Sigmoid colon (tissue), 7 donors: ENCODE measurements at places on chromosomes 5 and 9. TPM values are rescaled to one million over a fixed set of nuclear protein-coding genes. Genes with fewer than 3 reads are reported as not detected.

DNA sequence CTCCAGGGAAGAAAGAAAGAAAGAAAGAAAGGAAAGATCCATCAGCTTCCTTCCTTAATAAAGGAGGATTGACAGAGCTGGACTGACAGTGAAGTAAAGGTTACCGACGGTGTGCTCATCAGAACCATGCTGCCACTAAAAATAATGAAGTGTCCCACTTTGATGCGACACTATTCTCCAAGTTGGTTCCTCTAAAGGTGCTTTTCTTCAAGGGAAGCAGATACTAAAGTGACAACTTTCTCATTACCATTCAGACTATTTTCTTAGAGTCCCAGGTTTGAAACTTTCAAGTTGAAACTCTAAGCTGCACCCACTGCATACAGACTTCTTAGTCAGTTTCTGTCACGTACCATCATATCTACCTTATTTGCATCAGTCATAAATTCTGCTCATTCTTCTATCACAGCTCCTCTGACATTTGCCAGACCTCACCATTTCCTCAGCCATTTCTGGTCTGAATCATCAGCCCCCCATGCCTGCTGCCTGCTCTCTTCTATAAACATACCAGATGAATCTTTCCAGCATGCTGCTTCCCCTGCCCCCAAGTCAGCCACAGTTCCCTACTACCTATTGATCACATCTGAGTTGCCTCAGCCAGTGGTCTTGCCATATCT, 177.6 kb downstream of the DEPDC1B start:
- peaks cover 70% of the 10 kb centered on the region for H3K4me1 ChIP-seq
- DNase-seq, result no peak
- peak overlapping the region; percentile 85 for H3K27ac ChIP-seq
- no peak overlapping the region for H3K4me3 ChIP-seq
- no peaks in the 10 kb centered on the region for H3K27me3 ChIP-seq
- H3K36me3 ChIP-seq, result no peaks in the 10 kb centered on the region

DNA sequence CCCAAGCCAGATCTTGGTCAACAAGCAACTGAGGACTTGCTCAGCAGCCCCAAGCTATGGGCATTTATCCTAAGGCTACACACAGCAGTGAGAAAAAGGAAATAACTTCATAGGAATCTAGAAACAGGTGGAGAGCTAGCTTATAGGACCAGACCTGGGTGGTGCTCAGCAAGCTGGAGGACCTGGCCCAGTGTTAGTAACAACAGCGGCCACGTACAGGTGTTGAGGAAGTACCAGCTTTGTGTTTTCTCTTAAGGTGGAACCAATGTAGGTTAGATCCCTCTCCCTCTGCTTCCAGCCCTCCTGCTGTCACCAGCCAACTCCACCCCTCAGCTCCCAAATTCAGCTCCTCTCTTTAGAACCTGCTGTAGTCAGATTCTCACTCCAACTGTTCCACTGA, 43.4 kb downstream of the IRF1 start:
- DNase-seq, result no peak
- H3K36me3 ChIP-seq, result no peaks in the 10 kb centered on the region
- no peak overlapping the region for H3K4me3 ChIP-seq
- H3K27ac ChIP-seq, result peak overlapping the region; percentile 68
- H3K4me1 ChIP-seq, result peaks cover 45% of the 10 kb centered on the region

DNA sequence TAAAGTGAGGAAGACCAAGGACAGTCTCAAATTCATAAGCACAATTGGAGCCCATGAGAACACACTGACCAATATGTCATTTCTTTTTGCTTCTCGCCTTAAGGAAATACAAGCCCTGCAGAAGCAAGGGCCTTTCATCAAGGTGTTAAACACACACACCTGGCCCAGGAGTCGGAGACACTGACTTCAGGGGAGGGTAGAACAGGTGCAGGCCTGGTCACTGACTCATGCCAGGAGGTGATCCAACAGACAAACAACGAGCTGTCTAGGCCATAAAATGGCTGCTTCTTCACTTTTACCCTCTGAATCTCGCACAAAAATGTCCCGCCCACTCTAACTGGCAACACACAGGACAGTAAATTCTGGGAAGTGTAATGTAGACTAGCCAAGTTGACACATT, 62.7 kb downstream of the RGMB start:
- no peaks in the 10 kb centered on the region for H3K27me3 ChIP-seq
- H3K36me3 ChIP-seq, result no peaks in the 10 kb centered on the region
- no peak for DNase-seq
- no peaks in the 10 kb centered on the region for H3K4me1 ChIP-seq

DNA sequence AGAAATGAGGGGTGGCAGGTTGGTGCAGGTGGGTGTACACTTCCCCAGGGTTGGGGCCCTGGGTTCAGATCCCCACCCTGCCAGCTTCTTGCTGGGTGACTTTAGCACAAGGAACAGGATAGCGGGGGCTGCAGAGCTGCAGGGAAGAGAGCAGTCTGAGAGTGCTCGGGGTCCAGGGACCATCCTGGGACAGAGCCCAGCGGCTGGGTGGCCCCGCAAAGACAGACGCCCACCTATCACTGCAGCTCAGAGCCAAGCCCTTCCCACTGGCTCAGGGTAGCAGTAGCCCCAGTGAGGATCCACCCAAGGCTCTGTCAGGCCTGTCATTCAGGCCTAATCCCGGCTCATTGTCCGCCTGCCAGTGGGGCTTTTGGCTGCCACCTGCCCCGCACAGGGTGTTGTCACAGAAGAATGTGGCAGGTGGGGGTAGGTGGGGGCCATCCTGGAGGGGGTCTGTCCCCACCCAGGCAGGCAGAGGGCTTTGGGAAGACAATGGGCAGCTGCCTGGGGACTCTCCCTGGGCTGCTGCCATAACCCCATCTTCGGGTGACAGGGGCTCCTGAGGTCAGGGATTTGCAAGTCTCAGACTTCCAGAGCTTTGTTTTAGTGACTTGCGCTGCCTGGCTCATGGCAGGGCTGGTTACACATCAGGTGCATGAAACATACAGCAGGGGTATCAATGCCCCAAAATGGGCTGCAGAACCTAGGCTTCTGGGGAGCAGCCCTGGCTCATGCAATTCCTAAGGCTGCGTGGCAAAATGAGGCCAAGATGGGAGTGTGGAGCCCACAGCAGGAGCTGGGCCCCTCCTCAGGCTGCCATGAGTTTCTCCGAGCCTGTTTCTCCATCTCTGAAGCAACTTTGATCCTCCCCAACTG, 52.1 kb downstream of the BARX1 start:
- H3K27ac ChIP-seq, result no peak overlapping the region
- peak; percentile 52 for DNase-seq
- no peaks in the 10 kb centered on the region for H3K36me3 ChIP-seq
- H3K4me1 ChIP-seq, result no peaks in the 10 kb centered on the region
- peaks cover 10% of the 10 kb centered on the region for H3K27me3 ChIP-seq
- no peak overlapping the region for H3K4me3 ChIP-seq

GRCh38 chr9:15096972-15097371, 186.7 kb upstream of the FREM1 start:
- H3K4me1 ChIP-seq, result no peaks in the 10 kb centered on the region
- no peaks in the 10 kb centered on the region for H3K36me3 ChIP-seq
- no peaks in the 10 kb centered on the region for H3K27me3 ChIP-seq

DNA sequence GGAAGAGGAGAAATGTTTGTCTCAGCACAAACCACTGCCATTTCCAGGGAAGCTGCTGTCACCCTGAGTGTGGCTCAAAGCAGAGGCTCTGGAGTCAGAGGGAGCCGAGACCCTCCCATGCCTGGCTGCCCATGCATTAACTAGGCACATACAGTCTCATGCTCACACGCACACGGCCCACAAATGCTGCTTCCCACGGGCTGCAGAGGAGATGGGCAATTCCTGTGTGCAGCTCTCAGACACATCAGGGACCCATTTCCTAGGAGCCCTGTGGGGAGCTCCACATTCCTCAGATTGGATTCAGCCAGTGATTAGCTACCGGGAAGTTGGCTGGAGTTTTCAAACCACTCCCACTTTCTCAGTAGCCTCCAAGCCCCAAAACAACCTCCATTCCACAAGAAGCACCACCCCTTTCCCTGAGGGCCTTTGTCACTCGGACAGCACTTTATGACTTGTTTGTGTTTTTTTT, 9.1 kb upstream of the PTGES start:
- H3K27ac ChIP-seq, result peak overlapping the region; percentile 72
- H3K4me1 ChIP-seq, result peaks cover 4% of the 10 kb centered on the region
- no peaks in the 10 kb centered on the region for H3K36me3 ChIP-seq
- DNase-seq, result no peak

DNA sequence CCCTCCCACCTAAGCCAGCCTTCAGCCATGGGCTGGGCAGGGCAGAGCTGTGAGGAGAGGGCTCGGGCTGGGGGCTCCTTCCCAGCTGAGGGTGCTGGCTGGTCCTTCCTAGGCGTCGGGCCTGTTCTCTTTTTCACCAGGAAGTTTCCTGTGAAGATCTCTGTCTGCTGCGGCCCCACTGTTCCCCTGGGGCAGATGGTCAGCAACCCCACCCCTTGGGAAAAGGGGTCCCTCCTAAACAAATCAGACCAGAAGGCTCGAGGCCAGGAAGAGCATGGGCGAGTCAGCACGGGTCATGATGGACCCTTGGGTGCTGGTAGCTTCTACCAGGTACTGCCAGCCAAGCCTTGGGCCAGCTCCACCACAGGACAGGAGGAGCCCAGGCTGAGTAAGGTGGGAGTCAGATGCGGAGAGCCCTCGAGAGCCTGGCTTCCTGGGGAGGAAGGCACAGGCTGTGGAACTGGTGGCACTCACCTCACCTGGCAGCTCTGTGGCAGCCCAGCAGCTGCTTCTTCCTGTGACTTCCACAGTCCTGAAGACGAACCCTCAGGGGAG, 3.5 kb downstream of the CACNA1B start:
- H3K4me1 ChIP-seq, result peaks cover 11% of the 10 kb centered on the region
- no peak for DNase-seq
- H3K27me3 ChIP-seq, result peaks cover 42% of the 10 kb centered on the region
- no peaks in the 10 kb centered on the region for H3K36me3 ChIP-seq
- no peak overlapping the region for H3K27ac ChIP-seq

DNA sequence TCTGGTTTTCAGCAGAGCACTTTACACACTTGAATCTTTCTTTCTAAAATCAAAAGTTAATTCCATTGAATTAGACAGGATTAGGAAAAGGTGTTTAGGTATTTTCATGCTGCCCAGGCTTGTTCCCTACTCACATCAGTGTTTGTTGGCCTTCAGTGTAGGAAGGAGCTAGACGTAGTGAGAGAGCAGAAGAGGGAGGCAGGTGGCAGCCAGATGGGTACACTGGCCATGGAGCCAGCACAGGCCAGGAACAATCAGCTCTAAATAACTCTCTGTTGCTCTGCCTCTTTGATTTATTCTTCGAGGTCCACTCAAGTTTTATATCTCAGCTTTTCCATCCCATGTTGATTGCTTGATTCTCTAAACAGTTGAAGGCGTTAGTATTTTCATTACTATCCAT, 529.6 kb downstream of the PSAT1 start:
- no peak overlapping the region for H3K4me3 ChIP-seq
- H3K36me3 ChIP-seq, result no peaks in the 10 kb centered on the region
- DNase-seq, result no peak
- H3K27me3 ChIP-seq, result no peaks in the 10 kb centered on the region
- H3K4me1 ChIP-seq, result no peaks in the 10 kb centered on the region

- H3K27me3 ChIP-seq, result no peaks in the 10 kb centered on the region
- H3K4me3 ChIP-seq, result no peak overlapping the region
- H3K36me3 ChIP-seq, result peaks cover 6% of the 10 kb centered on the region
- DNase-seq, result no peak
- no peaks in the 10 kb centered on the region for H3K4me1 ChIP-seq
These were observed 17.4 kb upstream of the LRRC19 start for GRCh38 chr9:27022920-27023319.

GRCh38 chr5:148471379-148471778, 87.6 kb downstream of the FBXO38 start:
- DNase-seq, result no peak
- H3K4me3 ChIP-seq, result no peak overlapping the region
- no peaks in the 10 kb centered on the region for H3K36me3 ChIP-seq
- H3K4me1 ChIP-seq, result no peaks in the 10 kb centered on the region
- no peak overlapping the region for H3K27ac ChIP-seq

GRCh38 chr5:172173564-172174153, 14.4 kb downstream of the STK10 start:
- no peak for DNase-seq
- no peaks in the 10 kb centered on the region for H3K27me3 ChIP-seq
- H3K4me3 ChIP-seq, result no peak overlapping the region

DNA sequence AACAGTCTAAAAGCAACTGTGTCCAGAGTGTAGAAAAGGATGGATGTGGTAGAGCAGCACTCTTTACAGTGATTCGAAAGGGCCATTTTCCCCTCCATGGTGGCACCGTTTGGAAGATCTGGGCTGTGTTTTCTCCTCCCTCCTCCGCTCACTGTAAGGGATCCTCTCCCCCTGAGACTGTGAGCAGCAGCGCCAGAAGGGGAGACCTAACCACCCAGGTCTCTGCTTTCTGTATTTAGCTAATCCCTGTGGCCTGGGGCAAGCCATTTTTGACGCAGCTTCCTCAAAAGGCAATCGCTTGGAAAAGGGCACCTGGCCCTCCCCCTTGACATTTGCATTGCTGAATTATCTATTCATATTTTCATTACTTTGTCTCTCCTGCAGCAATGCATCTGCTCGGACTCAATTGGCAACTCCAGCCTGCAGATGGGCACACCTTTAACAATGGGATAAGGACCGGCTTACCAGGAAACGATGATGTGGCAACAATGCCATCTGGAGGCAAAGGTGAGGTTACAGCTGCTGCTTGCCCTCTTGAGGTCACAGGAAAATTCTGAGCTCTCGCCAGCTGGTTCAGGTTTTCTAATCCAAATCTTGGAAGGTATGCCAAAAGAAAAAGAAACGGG, 244.3 kb upstream of the WWC1 start:
- no peaks in the 10 kb centered on the region for H3K36me3 ChIP-seq
- peaks cover 13% of the 10 kb centered on the region for H3K4me1 ChIP-seq
- H3K27ac ChIP-seq, result peak overlapping the region; percentile 46
- no peak overlapping the region for H3K4me3 ChIP-seq

GRCh38 chr9:72950875-72951442, 1.9 kb downstream of the ALDH1A1 start:
- no peaks in the 10 kb centered on the region for H3K27me3 ChIP-seq
- H3K4me3 ChIP-seq, result peak overlapping the region; percentile 44
- peak overlapping the region; percentile 79 for H3K27ac ChIP-seq
- no peaks in the 10 kb centered on the region for H3K4me1 ChIP-seq

DNA sequence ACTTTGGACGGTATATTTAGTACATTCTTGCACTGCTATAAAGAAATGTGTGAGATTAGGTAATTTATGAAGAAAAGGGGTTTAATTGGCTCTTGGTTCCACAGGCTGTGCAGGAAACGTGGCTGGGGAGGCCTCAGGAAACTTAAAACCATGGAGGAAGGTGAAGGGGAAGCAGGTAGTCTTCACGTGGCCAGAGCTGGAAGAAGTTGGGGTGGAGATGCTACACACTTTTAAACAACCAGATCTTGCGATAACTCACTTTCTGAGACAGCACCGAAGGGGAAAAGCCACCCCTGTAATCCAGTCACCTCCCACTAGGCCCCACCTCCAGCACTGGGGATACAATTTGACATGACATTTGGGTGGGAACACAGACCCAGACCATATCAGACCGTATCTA, 13.5 kb downstream of the CNOT6 start:
- H3K4me3 ChIP-seq, result no peak overlapping the region
- DNase-seq, result no peak
- H3K36me3 ChIP-seq, result no peaks in the 10 kb centered on the region
- peaks cover 9% of the 10 kb centered on the region for H3K4me1 ChIP-seq
- H3K27ac ChIP-seq, result no peak overlapping the region

- peak; percentile 90 for DNase-seq
- H3K36me3 ChIP-seq, result no peaks in the 10 kb centered on the region
- no peak overlapping the region for H3K4me3 ChIP-seq
- peaks cover 56% of the 10 kb centered on the region for H3K4me1 ChIP-seq
- no peaks in the 10 kb centered on the region for H3K27me3 ChIP-seq
These were observed 159.2 kb upstream of the RAI14 start for GRCh38 chr5:34496701-34497469.

The C5orf63 gene
- total RNA-seq, result 0.55 TPM

The CYLC2 gene
- not detected for total RNA-seq

The NTRK2 gene
- 2.1 TPM for total RNA-seq

The MATR3 gene
- total RNA-seq, result 232 TPM

The CDC23 gene
- 20.1 TPM for total RNA-seq

The GDA gene
- not detected for total RNA-seq

The ASTN2 gene
- total RNA-seq, result 2.9 TPM
